ENCODE measurements at places on chromosomes 1 and 21.

GRCh38 chr1:53550201-53550741, 91.1 kb downstream of the DMRTB1 start:
- DNase-seq: no peak

- DNase-seq: no peak
Measured at GRCh38 chr1:98939471-98939870, 65.2 kb downstream of the PLPPR5 start.

DNA sequence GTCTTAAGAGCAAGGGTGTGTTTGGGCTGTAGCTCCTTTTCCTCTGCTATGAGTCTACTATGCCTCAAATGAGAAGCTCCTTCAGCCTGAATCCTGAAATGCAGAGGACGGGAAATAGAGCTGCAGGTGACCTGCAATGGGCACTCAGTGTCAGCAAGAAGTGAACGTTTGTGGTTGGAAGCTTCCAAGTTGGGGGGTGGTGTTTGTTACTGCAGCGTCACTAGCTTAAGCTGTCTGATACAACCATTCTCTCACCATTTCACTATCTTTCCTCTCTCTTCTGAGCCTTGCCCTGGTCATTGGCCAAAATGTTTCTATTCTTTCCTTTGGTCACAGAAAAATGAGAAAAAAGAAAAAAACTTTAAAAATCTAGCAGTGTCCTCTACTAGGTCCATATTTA, 19.4 kb downstream of the TRIM67 start:
- DNase-seq: no peak

GRCh38 chr1:202159534-202160371, 649 bp downstream of the PTPN7 start:
- peak; percentile 76 for DNase-seq

GRCh38 chr21:24411429-24411828, 1195.9 kb downstream of the MRPL39 start:
- no peak for DNase-seq

- no peak for DNase-seq
Measured at GRCh38 chr1:244231193-244231571, 180.1 kb downstream of the ZBTB18 start.

GRCh38 chr1:150148837-150149270, 862 bp upstream of the PLEKHO1 start:
- DNase-seq: no peak
